ENCODE measurements at places on chromosomes 11 and 22.

- no peak for DNase-seq
These were observed 663.7 kb upstream of the B3GAT1 start for GRCh38 chr11:135075740-135076139.

DNA sequence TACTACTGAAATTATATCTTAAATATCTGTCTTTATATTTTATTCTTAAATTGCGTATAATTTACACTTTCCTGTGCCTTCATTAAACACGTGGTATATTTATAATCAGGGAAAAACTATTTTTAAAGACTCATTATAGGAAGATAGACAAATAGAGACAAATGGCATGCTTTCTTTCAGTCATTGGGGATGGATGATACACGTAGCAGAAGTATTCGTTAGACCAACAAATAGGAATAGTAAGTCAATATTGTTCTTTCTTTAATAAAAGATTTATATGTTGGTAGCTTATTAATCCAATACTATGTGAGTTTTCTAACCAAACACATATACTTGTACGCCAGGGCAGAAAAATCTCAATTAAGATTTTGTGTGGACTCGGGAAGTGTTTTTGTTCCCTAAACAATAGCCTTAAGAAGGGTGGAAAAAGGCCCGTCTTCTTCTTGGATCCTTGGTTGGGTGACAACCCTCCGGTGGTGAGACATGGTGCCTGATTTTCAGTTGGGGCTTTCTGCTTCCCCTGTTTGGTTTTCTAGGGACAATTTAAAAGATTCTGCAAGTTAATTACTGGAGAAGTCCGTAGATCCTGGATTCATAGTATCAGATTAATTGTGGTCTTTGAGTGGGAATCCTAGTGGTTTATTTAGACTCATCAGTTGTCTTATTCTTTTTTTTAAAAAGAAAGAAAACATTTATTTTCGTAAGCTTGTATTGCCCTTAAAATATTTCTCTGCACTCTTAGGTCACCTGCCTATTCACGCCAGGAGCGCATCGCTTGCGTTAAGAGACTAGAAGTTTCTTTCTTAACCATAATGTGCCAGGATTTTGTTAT lies 83.5 kb upstream of the WNT7B start:
- DNase-seq, result no peak

DNA sequence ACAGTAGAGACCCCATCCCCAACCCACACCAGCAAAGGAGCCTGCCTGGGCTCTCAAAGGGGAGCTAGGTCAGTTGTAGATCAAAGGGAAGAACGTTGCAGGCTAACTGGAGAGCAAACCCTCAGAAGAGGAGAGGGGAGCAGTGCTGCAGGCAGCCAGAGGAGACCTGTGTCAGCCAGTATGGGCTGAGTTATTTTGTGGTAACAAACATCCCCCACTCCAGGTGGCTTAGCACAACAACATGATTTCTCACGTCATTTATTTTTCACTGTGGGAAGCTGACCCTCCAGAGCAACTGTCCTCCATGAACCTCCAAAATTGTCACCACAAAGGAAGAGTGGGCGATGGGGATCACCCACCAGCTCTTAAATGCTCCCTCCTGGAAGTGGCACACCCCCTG lies 19.8 kb upstream of the SHANK2 start:
- no peak for DNase-seq

DNA sequence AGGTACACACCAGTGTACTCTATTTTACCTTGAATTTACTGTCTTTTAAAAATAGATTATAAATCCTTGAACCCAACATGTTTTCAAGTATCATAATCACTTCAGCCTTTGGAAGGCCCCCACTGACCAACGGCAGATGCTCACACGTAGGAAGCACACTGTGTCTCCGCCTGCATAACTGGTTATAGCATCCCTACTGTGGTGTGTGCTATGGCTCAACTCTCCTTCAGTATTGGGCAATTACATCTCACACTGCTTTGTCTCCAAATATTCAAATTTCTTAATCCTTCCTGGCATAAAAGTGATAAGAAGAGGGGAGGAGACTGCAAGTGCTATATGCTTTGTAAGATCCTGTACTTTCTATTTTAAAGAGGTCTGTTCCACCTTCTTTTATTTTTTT lies 165.7 kb downstream of the CADM1 start:
- no peak for DNase-seq

GRCh38 chr11:12110714-12111548 lies 541 bp downstream of the MICAL2 start:
- DNase-seq, result no peak

DNA sequence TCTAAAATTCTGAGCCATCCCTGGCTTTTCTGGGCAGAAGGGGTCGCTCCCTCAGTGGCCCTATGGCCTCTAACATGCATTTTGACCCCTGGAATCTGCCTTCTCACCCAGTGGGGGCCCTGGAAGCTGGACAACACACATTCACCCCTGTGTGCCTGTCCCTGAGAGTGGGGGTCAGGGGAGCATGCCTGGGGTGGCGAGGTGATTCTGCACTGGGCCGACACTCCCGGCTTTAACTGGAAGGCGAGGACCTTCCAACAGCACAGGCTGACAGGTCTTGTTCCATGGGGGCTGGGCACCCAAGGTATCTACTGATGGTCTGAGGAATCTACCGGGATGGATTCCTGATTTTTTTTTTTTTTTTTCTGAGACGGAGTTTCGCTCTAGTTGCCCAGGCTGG lies 10.7 kb downstream of the PPM1F start:
- no peak for DNase-seq

DNA sequence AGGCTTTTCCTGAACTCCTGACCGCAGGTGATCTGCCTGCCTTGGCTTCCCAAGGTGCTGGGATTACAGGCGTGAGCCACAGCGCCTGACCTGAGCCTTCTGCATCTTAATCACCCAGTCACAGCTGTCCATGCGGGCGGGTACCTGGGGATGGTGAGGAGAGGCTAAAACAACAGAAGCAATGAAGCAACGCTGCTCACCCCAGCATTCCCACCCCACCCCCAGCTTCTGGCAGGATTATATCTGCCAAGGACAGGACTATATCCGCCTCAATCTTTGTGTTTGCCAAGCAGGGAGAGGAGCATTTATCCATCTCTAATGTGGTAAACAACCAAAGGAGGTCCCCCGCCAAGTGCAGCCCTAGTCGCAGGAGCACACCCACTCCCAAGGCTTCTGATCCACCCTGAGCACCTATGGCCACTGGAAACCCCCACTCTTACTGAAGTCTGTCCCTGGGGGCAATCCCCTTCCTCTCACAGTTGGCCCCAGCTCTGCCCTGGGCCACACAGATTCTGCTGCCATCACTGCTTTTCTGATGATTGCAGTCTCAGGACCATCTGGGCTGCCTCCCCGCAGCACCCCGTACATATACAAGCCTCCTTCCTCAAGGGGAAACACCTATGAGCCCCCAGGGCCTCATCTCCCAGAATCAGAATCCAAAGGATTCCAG lies 8.8 kb upstream of the LGALS2 start:
- DNase-seq, result no peak

GRCh38 chr22:46676881-46677280 lies 56.7 kb downstream of the GRAMD4 start:
- no peak for DNase-seq

DNA sequence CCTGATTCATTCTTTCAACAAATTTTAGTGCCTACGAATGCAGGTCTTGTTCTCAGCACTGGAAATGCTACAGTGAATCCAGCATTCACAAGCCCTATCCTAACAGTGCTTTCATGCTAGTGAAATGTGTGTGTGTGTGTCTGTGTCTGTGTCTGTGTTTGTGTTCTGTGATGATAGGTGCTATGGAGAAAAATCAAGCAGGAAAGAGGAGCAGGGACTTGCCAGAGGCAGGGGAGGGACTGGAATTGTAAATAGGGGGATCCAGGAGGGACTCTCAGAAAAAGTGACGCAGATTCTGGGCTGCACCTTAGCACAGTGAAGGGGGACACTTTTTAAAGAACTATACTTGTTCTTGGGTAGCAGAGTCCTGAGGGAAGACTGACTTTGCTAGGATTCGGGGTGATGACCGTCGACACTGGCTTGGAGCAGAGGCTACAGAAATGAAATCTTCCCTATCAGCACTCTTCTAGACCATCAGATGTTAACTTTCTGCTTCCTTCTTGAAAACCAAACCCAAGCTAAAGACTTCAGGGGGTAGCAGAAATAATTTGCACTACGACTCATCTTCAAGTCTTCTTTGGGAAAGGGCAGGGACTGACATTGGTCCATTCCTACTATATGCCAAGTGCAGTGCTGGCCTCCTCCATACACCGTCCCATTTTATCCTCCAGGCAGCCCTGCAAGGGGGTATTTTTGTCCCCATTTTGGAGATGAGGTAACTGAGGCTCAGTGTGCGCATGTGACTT lies 39.3 kb upstream of the PTPRJ start:
- DNase-seq, result no peak

DNA sequence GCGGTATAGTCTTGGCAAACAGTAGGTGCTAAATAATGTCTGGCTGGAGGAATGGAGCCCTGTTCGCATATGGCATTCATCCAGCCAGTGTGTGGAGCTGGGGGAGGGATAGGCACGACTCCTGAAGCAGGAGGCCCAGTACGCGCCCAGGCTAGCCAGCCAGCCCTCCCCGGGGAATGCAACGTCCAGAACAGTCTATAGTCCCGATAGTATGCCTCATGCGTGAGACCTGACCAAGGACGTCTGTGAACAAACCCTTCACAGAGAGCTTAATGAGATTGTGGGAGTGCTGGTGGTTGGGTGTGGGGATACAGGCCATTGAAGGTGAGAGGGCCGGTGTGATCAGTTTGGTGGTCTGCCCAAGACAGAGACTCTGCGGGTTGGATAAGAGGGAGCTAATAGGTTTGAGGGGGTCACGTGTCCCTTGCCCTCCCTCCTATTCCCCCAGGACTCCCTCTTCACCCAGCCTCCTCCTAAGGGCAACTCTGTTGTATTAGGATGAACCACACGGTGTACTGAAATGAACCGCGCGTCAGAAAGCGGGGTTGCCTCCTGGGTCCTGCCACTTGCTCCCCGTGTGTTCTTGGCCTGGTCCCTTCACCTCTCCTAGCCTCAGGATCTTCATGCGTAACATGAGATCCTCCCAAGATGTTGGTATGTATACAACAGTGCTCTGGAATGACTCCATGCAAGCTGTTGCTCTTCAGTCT lies 987 bp upstream of the GRIK4 start:
- no peak for DNase-seq

DNA sequence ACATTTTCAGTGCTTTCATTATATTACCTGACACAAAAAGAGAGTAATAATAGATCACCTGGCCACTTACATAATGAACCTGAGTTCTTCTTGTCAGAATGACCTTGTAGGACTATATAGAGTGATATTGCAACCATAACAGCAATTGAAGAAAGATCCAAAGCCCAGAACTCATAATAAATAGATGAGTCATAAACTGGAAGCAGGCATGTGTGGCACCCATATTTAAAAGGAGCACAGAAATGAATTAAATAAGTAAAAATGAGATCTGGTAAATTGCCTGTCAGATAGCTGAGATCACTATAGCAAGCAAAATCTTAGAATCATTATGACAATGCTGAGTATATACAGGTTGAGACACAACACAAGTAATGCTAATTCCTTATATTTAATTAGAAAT lies 331.8 kb downstream of the AASDHPPT start:
- DNase-seq, result no peak

- no peak for DNase-seq
These were observed 270.7 kb downstream of the TBC1D22A start for GRCh38 chr22:47032956-47033647.

DNA sequence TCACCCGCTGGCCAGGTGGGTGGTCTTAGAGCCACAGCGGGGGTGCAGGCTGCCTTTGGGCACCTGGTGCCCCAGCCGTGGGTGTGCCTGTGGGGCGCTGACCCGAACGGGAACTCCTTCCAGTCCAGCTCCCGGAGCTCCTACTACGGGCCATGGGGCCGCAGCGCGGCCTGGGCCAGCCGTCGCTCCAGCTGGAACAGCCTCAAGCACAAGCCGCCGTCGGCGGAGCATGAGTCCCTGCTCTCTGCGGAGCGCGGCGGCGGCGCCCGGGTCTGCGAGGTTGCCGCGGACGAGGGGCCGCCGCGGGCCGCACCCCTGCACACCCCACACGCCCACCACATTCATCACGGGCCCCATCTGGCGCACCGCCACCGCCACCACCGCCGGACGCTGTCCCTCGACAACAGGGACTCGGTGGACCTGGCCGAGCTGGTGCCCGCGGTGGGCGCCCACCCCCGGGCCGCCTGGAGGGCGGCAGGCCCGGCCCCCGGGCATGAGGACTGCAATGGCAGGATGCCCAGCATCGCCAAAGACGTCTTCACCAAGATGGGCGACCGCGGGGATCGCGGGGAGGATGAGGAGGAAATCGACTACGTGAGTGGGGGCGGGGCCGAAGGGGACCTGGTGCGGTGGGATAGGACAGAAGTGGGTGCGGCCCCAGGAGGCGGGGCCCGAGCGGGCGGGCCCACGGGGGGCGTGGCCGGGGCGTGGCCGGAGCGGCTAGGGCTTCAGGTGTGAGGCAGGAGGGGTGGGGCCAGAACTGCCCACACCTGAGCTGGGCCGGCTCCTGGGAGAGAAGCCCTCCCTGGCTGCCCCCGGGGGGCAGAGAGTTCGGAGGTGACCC lies 91.5 kb downstream of the CACNA1I start:
- no peak for DNase-seq

DNA sequence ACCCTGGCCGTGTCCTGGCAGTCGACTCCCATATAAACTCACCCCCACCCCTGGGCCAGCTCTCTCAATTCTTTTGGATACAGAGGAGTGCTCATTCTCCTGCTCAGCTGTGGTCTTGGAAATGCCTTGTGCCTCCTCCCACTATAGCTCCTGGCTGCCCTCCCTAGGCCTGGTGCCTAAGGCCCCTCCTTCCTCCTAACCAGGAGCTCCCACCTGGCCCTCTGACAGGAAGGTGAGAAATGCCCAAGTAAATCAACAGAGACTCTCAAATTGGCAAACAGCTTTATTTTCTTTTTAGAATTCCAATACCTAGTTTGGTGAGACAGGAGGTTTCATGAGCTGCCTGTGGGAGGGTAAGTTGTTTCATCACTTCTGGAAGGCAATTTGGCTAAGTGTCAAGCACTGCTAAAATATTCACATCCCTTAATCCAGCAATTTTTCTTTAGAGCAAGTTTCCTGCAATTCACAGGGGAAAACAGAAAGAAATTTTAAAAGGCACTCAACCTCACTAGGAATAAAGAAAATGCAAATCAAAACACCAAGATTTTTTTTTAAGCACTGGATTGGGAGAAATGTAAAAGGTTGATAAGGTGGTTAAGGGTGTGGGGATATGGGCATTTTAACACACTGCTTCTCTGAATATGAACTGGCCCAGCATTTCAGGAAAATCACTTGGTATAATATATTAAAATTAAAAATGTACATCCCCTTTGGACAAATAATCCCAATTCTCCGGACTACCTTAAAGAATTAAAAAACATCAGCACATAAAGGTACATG lies 209.7 kb upstream of the ARHGAP20 start:
- DNase-seq, result no peak

- DNase-seq, result no peak
These were observed 12.8 kb downstream of the CAPRIN1 start for GRCh38 chr11:34064291-34064690.
